ENCODE measurements at places on chromosomes 12 and 14.

- DNase-seq, result no peak
Observed at GRCh38 chr14:96497586-96497985, 4.6 kb upstream of the PAPOLA start.

DNA sequence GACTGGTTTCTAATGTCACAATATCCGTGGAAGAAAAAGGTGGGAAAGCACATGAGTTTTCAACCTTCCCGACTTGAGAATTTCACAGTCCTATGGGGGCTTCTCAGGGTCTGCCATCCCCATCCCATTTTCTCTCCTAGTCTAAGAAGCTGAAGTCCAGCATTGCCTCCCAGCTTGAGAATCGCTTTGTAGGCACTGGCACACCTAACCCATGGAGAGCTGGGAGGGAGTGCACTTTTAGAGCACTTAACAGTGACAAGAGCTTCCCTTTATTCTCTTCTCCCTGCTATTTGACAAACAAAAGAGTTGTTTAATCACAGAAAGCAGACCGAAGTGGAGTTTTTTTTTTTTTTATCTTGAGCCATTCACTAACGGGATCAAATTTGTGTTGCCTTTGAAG, 22.8 kb upstream of the SRRM4 start:
- no peak for DNase-seq

DNA sequence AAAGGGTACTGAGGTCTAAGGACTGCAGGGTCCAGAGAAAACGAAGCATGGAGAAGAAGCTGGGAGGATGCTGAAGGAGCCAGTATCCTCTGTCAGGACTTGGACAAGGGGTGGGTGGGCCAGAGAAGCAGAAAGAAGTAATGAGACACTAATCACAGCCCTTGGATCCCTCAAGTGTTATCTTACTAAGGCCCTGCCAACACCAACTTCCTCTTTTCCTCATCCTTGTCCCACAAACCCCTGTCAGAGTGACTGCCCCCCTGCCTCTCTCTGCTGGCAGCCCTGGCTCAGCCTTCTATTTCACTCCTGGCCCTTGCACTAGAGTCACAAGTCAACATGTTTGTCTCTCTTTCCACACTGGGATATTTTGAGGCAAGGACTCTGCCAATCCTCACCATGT, 3.8 kb upstream of the ASIC1 start:
- DNase-seq, result no peak

DNA sequence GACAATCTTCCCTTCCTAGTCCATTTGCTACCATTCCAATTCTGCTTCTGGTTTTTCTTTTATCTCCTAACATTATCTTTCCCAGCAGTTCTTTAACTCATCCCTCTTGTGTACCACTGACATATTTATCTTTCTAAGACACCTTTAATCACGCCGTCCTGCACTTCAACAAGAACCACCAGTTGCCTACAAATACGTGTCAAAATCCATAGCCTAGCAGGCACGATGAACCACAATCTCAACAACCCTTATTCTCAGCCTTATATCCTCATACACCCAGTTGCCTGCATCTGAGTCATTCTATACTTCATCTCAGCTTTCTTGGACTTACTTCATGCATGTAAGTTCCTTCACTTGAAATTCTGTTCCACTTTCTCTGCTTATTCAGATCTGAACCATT, 16.4 kb upstream of the ST8SIA1 start:
- DNase-seq, result no peak

DNA sequence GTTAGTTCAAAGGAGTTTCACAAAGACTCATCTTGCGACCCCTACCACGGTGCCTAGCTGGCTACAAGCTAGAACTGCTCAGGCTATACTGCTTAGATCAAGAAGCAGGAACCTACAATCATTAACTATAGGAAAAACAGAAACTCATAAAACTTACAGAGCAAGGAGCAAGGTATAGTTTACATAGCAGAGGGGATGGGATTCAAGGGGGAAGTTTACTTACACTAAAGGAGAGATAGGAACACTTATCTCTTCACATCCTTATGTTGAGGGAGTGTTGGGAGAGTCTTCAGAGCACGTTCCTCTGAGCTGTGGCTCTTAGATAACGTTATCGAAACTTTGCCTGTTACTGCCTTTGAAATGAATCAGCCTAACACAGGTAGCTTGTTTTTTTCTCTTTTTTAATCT, 58.1 kb downstream of the FSCB start:
- no peak for DNase-seq

DNA sequence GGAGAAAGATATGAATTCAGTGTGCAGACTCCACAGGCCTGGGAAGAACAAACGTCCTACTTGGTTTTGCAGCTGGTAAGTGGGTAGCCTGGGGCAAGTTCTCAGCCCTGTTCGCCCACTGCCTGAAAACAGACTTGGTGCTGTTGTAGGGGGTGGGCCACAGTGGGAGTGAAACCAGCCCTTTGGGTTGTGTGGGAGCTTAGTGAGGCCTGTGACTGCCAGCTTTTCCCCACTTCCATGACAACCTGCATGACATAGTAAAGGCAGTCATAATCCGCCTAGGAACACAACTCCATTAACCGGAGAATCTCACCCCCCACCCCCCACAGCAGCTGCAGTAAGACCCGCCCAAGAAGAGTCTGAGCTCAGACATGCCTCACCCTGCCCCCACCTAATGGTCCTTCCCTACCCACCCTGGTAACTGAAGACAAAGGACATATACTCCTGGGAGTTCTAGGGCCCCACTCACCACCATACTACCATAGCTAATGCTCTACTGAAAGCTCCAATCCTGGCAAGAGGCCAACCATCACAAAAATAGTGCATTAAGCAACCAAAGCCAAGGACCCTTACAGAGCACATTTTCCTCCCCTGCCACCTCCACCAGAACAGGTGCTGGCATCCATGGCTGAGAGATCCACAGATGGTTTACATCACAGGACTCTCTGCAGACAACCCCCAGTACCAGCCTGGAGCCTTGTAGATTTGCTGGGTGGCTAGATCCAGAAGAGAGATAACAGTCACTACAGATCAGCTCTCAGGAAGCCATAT, 39.8 kb upstream of the LMNTD1 start:
- DNase-seq, result no peak

DNA sequence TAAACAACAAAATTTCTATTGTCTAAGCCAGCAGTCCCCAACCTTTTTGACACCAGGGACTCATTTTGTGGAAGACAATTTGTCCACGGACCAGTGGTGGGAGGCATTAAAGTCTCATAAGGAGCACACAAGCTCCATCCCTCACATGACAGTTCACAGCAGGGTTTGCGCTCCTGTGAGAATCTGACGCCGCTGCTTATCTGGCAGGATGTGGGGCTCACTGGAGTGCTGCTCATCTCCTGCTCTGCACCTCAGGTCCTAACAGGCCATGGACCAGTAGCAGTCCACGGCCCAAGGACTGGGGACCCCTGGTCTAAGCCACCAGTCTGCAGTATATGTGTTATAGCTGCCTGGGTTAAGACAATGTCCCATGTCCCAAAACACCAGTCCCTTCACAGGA, 27.2 kb downstream of the VCPKMT start:
- DNase-seq, result no peak

- DNase-seq, result no peak
Observed at GRCh38 chr12:49295082-49295936, at the start of gene PRPH. TSS of gene PRPH (plus strand) at chr12:49295147. CDS start at chr12:49295201, 54 bp downstream.

DNA sequence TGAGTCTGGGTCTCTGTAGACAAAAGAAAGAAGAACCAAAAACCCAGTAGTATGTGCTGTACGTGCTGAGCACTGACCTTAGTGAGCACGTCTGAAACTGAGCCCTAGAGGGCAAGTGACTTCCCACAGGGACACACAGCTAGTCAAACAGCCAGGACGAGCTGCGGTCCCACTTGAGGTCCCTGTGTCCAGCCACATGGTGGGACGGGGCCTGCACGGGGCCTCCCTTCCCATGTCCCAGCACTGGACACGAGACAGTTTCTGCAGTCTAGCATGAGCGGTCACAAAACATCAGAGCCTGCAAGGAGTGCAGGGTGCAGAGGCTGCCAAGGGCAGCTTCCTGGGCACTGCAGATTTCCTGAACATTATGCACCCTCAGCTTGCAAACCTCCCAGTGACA, 121.6 kb downstream of the NCOR2 start:
- DNase-seq, result no peak

DNA sequence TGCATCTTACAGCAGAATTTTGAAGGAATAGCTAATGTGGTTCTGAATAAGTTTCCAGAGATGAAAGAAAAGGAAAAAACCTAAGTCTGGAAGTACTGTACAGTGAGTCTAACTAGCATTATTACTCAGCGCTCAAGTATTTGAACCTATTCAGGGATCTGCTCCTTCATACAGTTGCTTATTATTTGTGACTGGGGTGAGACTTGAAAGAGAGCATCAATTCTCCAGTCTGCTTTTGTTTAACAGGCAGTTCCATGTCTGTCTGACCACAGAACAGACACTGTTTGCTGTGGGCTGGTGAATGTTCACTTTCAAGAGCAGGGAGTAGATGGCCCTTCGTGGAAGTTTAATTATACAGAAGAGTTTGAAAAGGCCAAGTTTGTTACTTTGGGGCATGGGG, 9.3 kb downstream of the ETV6 start:
- DNase-seq, result no peak

DNA sequence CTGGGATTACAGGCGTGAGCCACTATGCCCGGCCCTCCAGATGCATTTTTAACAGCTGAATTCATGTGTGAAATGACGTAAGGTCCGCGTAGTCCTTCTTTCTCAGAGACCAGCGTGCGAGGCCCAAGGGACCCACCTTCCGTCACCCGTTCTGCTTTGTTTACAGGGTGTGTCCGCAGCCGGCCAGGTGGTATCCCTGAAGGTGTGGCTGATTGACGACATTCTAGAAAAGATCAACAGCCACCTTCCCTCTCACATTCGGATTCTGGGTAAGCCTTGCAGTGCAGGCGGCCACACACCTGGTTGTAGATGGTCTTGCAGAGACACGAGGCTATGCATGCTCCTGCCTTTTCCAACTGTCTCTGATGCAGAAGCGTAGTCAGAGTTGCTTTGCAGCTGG, 9.9 kb downstream of the PUS1 start:
- no peak for DNase-seq

GRCh38 chr14:101839236-101839635, 77.7 kb downstream of the PPP2R5C start:
- no peak for DNase-seq

DNA sequence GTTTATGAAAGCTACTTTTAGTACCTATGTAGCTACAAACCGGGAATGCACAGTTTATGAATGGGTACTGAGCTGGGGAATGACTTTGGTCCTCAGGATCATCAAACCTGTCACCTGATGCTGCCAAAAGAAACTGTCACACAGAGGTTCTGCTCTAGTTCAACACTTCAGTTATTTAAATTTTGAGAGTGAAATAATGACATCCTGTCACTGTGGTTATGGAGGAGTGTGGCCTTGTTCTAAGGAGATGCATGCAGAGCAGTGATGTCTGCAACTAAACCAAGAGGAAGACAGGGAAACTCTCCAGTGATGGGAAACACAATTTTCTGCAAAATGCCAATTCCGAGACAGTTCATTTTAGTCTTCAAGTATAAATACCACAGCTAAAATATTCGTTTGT, 4.8 kb upstream of the AEBP2 start:
- no peak for DNase-seq

DNA sequence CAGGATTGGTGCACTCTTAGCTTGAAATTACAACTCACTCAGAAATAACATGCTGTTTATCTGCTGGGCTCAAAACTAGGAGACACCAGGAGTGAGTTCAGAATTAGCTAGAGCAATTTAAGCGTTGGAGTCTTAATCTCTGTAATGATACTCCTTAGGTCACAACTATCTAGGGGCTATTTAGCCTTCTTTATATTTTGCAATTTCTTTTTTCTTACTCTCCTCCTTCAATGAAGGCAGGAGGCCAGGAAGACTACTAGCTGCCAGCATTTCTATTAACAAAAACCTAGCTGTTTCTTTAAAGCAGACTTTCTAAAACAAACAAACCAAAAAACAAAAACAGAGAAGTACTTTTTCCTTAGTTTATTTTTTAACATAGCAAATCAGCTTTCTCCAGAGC, 226.2 kb downstream of the TRHDE start:
- DNase-seq, result no peak

DNA sequence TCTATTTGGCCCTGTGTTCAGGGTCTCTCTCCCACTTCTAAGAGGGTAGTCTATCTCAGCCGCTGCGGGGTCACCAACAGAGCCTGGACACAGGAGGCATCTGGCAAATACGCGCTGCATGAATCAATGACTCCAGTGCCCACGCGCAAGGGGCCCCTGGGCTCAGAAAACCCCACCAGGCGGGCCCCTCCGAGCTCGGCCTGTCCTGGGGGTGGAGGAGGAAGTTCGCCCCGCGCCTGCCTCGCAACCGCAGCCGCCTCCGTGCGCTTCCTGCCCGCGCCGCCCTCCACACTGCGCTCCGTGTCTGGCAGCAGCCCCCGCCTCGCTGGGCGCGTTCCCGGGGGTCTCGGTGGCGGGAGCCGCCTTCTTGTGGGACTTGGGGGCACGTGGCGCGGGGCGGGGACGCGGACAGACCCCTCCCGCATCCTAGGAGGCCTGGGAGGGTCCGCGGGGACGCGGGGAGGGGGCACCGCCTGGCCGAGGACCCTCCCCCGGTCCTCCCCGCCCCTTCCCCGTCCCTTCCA, 811 bp upstream of the FBRSL1 start:
- DNase-seq, result no peak

DNA sequence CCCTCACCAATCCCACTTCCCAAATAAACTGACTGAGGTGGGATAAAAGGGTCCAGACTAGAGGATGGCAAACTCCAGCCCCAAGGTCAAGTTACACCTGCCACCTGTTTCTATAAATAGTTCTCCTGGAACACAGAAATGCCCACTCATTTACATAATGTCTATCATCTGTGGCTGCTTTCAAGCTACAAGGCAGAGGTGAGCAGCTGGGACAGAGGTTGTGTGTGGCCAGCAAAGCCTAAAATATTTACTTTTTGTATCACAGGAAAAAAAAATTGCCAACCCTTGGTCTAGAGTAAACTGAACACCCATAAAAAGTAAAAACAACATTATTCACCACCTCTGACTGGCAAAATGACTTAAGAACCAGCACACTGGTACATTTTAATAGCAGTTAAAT, 269.4 kb downstream of the RGS6 start:
- DNase-seq, result no peak

GRCh38 chr12:116726694-116727093, 11.2 kb downstream of the SPRING1 start:
- DNase-seq, result no peak
